ENCODE measurements at places on chromosomes 6 and 20.

GRCh38 chr6:151958332-151958731, 150.8 kb downstream of the ESR1 start:
- no peak for DNase-seq

- no peak for DNase-seq
These were observed 404.1 kb upstream of the EPHA7 start for GRCh38 chr6:93823489-93823888.

DNA sequence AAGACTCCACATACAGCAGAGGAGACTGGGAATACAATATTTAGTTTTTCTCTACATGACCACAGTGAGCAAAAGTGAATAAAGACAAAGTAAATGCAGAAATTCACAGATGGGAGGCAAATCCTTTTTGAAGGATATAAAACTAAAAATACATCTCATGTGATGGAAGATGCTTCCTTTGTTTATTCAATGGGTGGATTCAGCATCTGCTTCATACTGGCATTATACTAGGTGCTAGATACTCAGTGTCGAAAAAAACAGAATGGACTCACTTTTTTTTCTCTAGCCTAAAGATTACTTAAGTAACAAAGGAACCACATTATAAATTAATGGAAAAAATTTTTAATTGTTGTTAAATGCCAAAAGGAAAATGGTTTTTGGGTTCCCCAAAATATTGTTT, 216.2 kb downstream of the TRDN start:
- no peak for DNase-seq

GRCh38 chr6:144951730-144952437, 666.7 kb downstream of the UTRN start:
- DNase-seq: no peak

DNA sequence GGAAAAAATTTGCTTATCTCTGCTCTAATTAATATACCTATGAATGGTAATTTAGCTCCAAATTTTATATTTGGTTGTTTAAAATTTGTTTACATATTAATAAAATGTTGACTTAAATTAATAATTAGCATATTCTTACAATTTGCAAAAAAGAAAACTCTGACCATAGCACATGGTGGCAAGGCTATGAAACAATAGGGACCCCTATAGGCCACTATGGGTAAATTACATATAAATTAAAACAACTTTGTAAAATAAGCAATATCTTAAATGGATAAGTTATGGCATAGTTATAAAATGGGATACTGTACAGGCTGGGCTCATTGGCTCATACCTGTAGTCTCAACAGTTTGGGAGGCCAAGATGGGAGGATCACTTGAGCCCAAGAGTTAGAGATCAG, 76.0 kb downstream of the MKKS start:
- no peak for DNase-seq

DNA sequence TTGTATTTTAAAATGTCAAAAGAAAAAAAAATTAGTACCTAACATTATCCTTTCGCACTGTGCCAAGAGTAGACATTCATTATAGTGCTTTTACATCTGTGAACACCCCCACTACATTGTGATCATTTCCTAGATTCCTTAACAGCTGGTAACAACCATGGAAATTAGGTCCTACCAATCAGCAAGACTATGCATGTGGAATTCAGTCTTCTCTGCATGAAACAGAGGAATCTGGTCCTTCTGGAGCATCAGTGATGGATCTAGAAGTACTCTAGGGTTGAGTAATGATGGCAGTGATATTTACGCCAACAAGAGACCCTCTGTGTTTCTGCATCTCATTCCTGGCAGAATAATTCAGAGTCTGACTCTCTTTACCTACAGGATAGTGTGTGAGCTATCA, 9.4 kb downstream of the OR12D1 start:
- DNase-seq: no peak

- DNase-seq: no peak
These were observed 509.5 kb downstream of the CDH26 start for GRCh38 chr20:60467771-60468170.

- DNase-seq: no peak
These were observed 122.6 kb upstream of the PHACTR1 start for GRCh38 chr6:12593771-12594529.

- no peak for DNase-seq
These were observed 290.4 kb upstream of the SULF2 start for GRCh38 chr20:48075591-48076174.

DNA sequence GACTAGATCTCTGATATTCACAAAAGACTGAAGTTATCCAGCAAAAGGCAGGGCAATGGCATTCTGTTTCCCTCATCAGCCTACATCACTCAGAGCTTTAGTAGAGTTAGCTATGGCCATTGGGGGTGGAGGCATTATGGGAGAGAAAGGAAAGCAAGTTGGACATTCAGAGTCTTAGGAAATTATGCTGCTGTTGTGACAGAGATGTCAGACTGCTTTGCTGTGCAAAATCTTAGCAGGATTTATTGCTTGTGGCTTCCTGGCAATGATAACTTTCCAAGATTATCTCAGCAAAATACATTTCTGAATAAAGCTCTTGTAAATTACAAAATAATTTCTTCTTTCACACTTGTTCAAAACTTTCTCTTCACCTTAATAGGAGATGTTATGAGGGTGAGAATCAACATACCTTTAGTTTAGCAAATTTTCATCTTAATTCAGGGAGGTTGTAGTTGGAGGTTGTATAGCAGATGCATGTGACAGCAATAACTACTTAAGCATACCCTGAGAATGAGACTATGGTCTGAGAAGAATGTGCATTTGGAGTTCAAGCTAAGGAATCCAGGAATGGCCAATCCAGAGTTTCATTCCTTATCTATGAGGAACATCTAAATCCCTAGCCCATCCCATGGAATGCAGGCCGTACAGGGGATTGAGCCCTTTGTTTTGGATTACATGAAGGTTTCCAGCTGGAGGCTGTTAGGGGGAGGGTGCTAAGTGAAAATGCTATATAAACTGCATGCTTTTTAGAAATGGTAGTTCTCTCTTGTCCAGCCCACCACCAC, 179.8 kb downstream of the HAO1 start:
- no peak for DNase-seq

GRCh38 chr6:126945812-126946360, 172.6 kb upstream of the RSPO3 start:
- DNase-seq: no peak

GRCh38 chr6:72212686-72213085, 326.3 kb downstream of the RIMS1 start:
- no peak for DNase-seq

DNA sequence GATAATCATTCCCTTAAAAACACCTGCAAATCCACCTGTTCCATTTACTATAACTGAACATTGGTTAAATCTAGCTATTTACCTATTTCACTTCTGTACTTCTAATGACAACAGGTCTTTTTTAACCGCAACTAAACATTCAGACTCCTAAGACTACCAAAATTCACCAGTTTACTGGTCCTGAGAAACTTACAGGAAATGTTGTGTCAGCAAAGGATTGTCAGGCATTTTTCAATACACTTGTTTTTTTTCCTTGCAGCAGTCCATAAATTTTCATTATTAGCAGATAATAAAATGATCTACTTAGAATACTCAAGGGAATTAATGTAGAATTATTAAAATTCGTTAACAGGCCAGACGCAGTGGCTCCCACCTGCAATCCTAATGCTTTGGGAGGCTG, 5.3 kb downstream of the ZUP1 start:
- no peak for DNase-seq

Measured in stimulated activated naive CD4-positive, alpha-beta T cell (primary cell).